NCI-H187 treated with DMSO at 0.1 percent for 48 hours (cell line): ENCODE measurements at places on chromosomes 7 and 10.

- no peak for DNase-seq
Observed at GRCh38 chr10:17162828-17163227, 33.2 kb upstream of the CUBN start.

DNA sequence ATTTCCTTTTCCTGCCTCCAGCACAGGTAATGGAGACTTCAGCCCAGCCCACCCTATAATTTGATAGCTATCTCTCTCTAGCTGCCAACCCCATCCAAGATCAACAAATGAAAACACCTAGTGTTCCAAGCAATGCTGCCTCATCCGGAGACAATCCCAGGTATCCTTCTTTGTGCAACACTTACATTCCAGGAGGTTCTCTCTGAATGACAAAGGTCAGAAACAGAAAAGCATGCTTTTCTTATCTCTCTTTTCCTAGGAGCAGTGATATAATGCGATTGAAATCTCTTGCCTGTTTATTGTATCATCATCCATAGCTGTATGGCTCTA is 699.3 kb downstream of the INHBA start:
- no peak for DNase-seq

DNA sequence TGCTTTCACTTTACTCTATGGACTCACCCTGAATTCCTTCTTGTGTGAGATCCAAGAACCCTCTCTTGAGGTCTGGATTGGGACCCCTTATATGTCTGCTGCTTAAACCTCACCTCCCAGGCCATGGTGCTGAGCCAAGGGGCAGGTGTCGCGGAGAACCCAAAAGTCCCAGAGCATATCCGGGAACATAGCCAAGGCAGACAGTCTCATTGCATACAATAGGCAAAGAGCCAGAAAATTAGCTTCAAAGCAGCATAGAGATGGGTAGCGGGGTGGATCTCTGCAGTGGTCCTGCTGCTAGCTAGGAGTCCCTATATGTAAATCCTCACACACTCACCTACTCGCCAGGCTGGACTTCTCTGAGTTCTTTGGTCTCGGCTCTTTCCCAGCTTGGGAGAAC is 5.5 kb downstream of the CCL24 start:
- DNase-seq, result no peak

DNA sequence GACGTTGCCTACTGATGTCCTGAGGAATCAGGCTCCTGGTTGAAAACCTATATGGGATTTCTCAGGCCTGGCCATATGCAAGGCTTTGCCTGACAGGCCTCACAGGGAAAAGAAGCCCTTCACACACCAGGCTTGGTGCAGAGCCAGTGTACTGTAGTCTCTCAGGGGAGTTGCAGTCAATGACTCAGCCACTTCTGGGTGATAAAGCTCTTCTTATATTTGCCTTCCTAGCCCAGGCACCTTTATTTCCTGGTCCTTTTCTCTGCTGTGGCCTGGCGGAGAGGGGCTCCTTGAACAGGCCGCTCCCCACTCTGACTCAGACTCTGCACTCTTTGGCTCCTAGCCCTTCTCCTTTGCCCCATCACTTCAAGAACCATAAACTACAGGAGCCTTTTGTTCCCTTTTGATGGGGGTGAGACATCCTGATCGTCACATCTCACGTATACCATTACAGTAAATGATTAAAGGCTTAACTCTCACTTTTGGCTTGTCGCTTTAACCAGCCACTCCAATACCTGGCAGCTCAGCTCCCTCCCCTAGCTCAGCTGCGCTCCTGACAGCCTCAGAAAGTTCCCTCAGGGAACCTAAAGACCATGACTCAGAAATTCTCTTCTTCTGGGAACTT is 33.5 kb downstream of the DPY19L1 start:
- peak; percentile 83 for DNase-seq

GRCh38 chr7:150476819-150477631 is 26.6 kb downstream of the GIMAP8 start:
- no peak for DNase-seq

DNA sequence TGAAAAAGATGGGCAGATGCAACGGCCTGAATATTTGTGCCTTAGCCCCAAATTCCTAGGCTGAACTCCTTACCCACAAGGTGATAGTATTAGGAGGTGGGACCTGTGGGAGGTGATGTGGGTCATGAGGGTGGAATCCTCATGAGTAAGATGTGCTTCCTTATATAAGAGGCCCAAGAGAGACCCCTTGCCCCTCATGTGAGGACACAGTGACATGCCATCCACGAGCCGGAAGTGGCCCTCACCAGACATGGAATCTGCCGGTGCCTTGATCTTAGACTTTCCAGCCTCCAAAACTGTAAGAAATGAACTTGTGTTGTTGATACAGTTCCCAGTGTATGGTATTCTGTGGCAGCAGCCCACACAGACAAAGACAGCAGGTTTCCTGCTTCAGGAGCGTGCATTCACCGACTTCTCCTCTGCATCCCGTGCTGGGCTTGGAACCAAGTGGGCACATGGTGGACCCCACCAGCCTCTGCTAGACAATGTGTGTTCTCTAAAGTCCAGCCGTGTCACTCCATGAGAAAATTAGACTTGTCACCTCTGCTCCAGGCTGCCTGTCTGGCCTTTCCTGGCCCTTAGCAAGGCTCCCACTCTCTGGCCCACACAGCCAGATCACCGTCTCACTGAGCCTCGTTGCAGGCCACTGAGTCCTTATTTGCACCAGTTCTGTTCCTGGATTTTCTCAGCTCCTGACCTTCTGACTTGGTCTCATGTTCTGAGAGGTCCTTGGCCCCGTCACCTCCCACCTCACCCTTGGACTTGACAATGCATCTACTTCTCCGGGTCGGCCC is 52.9 kb upstream of the CACUL1 start:
- DNase-seq, result no peak

DNA sequence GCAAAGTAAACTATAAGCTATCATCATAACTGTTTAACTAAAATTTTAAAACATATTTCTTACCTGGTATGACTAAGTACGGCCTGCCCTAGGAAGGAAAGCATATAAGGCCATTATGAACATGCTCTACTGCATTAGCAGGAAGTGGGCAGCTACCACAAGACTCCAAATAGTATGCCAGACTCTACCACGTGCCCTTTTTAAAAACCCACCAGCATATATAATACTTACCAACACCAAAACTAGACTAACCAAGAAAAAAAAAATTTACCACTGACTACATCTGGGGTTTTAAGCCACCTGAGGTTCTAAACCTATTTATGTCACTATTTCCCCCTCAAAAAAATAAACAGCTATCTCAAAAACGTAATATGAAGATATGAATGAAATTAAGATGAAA is 30.1 kb downstream of the NUDCD3 start:
- DNase-seq, result no peak

DNA sequence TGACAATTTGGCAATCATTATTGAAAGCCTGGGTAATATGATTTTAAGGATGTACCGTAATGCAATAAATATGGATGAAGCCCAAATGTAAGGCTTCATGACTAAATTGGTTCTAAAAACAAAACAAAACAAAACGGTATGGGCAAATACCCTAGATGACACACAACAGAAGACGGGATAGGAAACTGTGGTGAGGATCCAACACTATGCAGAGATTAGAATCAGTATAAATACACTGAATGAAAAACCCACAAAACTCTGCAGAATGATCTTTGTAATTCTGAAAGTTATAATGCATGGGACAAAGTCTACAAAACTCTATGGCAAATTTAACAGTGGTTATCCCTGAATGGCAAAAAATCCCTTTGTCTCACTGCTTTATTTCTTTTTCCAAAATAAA is 57.6 kb downstream of the MALSU1 start:
- DNase-seq, result no peak

- DNase-seq, result no peak
Observed at GRCh38 chr7:137943132-137943551, 58.7 kb downstream of the CREB3L2 start.

- DNase-seq, result no peak
Observed at GRCh38 chr7:155209478-155210319, 88.0 kb upstream of the INSIG1 start.

DNA sequence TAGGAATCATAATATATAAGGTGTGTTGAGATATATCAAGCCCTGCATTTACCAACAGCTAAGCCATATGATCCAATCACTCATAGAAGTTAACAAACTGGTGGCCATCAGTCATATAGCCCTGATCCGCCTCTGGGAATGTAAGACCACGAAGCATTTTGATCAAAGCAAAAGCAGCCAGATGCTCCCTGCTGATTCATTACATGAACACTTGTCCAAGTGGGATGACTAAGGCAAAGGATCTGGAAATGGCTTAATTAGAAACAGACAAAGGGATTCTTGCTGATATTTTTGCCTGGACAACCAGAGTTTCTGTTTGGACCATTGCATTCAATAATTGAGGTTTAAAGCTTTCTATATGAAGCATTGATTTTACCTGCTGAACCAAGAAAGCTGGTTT is 535.5 kb downstream of the GPAM start:
- no peak for DNase-seq
